NCI-H1105 (cell line): ENCODE measurements at places on chromosomes 3 and 15.

DNA sequence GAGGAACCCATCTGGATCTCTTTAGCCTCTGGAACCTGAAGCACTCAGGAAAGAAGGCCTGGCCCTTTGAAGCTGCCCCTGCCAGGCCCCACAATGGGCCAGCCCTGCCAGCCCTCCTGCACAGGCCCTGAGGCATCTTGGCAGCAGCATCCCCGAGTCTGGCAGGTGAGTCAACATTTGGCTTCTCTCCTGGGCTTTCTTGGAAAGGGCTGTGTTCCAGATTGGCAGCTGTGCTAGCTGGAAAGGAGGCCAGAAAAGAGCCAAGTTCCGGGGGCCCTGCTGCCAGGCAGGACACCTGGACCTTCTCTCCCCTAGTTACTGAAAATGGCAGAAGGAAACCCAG, 187.2 kb downstream of the SHQ1 start:
- DNase-seq, result peak; percentile 79

DNA sequence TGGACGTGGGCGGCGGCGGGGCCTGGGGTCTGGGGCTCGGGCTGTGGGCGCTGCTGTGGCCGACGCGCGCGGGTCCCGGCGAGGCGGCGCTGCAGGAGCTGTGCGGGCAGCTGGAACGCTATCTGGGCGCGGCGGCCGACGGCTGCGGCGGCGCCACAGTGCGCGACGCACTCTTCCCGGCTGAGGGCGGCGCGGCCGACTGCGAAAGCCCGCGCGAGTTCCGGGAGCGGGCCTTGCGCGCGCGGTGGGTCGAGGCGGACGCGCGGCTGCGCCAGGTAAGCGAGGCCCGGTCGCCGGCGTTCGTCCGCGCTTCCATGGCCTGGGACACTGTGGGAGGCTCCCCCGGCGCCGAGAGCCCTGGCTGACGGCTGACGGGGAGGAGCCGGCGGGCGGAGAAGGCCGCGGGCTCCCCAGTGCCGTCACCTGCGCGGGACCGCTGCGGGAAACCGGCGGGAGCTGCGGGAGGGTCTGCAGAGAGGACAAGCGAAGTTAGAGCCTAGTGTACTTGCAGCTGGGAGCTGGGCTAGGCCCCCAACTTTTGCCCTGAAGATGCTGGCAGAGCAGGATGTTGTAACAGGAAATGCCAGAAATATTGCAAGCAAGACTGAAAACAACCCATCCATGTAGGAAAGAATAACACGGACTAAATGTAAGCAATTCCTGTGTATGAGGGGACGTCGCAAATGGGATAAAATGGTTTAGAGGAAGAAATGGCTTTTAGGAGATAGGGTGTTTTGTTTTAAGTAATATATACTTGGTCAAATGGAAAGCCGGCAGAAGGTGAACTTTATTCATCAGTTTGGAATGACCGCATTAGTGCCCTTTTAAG, 847 bp downstream of the WHAMM start:
- DNase-seq, result no peak

GRCh38 chr3:45864760-45865519, 21.4 kb upstream of the CCR9 start:
- DNase-seq, result no peak

DNA sequence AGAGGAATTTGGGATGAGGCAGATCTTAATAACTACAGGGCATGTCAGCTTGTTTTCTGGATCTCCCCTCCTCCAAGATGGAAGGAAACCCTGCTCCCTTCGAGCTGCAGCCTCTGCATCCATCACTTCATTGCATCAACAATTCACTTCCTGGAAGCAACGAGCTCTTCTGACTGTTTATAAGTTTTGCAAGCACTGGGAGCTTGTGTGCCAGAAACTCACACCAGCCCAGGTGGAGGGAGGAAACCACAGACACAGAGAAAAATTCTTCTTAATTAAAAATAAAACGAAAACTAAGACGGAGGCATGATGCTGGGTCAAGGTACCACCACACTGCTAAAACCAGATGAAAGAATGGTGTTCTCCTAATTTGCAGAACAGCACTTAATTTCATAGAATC, 10.6 kb downstream of the LRIG1 start:
- DNase-seq, result no peak

- DNase-seq, result no peak
Measured at GRCh38 chr3:114624047-114624445, 330.2 kb downstream of the TIGIT start.

- DNase-seq, result no peak
Measured at GRCh38 chr3:24857945-24858344, 363.3 kb upstream of the THRB start.

GRCh38 chr3:72139316-72139715, 354.4 kb upstream of the PROK2 start:
- no peak for DNase-seq

GRCh38 chr3:26558257-26558656, 64.3 kb upstream of the LRRC3B start:
- DNase-seq, result no peak

DNA sequence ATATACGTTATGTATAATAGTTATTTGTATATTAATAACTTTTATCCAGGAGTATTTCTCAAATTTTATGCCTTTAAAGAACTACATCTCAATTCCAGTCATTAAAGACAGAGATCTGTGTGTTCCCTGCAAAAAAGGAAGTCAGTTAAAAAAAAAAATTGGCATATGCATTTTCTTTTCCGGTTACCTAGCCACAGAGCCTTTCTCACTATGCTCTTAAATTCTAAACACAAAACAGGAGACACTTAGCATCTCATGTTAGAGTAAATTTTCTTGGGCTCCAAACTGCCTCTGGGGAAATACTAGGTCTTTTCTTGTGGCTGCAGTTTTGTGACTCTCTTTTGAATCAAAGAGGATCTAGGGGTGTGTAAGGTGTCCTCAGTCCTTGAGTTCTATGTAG, 105.9 kb downstream of the KCNH8 start:
- DNase-seq, result no peak

GRCh38 chr15:101146118-101146702, 105.6 kb downstream of the CHSY1 start:
- no peak for DNase-seq

DNA sequence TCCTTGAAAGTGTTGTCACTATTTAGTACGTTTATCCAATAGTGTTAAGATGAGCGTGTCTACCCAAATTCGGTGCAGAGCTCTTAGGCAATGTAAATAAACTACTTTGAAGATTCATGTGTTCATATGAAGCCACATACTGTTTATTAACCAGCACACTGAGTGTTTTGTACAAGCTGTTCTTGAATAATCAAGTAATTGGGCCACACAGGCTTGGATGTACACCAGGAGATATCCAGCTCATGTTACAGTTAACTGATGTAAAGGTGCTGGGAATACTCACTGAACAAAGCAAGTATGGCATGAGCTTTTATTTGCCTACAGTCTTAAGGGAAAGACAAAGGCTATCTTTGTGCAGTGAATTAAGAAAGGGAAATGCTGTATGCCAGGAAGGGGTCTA, 632 bp upstream of the DHX36 start:
- DNase-seq, result no peak

GRCh38 chr3:51676102-51676640, 5.1 kb downstream of the TEX264 start:
- no peak for DNase-seq

DNA sequence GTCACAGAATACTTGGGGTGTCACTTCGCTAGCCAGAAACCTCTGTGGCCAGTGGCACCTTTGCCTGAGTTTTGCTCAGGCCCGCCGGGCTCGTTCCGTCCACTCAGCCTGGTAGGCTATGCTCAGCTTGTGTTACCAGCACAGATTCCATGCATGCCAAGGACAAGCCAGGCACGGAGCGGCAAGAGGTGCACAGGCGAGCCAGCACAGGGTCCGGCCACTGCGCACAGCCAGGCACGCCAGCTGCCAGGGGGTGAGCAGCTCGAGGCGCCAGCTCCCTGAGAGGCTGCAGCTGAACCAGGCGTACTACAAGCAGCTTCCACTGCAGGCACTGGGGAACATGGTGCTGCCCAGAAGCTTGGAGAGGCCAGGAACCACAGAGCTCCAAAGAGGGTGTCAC, 14.7 kb downstream of the PCYT1A start:
- no peak for DNase-seq

GRCh38 chr15:82397817-82398216, 31.8 kb upstream of the GOLGA6L9 start:
- no peak for DNase-seq

- DNase-seq, result no peak
Measured at GRCh38 chr3:5523125-5523524, 335.6 kb downstream of the EDEM1 start.

DNA sequence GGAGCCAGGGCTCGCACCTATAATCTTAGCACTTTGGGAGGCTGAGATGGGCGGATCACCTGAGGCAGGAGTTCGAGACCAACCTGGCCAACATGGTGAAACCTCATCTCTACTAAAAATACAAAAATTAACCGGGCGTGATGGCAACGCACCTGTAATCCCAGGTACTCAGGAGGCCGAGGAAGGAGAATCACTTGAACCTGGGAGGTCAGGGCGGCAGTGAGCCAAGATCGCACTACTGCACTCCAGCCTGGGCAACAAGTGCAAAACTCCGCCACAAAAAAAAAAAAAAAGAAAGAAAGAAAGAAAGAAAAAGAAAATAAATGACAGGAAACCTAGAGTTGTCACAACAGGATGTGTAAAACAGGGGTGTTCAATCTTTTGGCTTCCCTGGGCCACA, 3.0 kb upstream of the NMB start:
- no peak for DNase-seq

DNA sequence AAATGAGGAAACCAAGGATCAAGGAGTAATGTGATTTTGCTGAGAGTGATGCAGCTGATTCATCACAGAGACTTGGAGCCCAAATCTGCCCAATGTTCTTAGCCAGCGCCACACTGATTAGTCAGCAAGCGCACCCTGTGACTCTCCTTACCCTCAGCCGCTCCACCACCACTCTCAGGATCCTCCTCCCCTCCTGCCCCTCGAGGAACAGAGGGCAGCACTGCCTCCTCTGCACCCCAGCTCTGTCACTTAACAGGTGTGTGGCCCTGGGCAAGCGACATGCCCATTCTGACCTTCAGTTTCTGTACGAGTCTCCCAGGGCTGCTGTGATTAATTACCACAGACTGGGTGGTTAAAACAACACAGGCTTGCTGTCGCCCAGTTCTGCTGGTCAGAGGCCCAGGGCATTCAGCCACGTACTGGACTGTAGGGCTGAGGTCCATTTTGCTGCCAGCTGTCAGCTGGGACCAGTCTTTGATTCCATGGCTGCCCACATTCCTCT, 36.1 kb upstream of the HRH1 start:
- no peak for DNase-seq

GRCh38 chr3:35200056-35200455, 439.3 kb upstream of the ARPP21 start:
- no peak for DNase-seq

DNA sequence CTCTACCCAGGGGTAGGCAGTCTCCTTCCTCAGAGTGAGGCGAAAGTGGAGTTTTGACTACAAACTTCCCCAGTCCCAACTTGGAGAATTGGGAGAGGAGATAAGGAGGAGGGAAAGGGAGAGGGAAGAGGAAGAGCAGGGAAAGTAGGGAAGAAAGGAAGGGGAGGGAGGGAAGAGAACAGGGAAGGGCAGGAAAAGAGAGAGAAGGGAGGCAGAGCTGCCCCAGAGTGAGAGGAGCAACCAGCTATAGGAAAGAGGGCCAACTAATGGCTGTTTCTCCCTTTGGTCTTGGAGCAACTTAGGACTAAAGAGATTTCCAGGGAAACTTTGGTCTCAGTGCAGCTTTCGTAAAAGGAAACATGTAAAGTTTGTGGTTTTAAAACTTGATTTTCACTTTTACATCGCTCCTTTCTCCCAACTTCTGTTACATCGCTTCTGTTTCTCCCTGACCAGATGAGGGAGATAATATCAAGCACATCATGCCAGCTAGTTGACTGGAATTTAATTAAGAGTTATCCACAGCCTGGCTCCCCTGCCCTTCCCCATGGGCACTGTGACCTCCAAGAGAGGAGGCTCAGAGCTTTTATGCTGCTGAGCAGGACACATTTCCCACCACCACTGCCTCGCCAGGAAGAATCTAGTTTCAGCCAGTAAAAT, 1.4 kb downstream of the CA12 start:
- DNase-seq, result no peak

DNA sequence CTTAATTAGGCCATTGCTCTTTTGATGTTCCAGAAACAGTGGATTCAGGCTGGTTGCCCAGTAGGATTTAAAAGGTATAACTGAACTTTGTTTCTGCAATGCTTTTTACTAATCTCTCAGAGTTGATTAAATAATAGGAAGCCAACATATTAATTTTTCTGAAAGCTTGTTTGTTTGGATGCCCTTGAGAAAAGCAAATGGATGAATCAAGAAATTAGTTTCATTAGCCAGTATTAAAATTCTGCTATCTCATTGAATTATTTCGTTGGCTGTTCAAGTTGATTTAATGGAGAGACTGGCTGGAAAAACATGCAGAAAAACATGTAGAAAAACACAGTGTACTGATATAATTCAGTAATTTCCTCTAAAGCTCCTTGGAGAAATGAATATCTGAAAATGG, 178.9 kb upstream of the THRB start:
- no peak for DNase-seq

- no peak for DNase-seq
Measured at GRCh38 chr3:46674031-46674845, 19.2 kb downstream of the ALS2CL start.

GRCh38 chr15:64905119-64905831, 6.4 kb upstream of the ANKDD1A start:
- DNase-seq, result no peak

- DNase-seq, result no peak
Measured at GRCh38 chr3:59320080-59320479, 270.3 kb upstream of the CFAP20DC start.

GRCh38 chr15:51855612-51856011, 26.2 kb downstream of the TMOD3 start:
- no peak for DNase-seq

DNA sequence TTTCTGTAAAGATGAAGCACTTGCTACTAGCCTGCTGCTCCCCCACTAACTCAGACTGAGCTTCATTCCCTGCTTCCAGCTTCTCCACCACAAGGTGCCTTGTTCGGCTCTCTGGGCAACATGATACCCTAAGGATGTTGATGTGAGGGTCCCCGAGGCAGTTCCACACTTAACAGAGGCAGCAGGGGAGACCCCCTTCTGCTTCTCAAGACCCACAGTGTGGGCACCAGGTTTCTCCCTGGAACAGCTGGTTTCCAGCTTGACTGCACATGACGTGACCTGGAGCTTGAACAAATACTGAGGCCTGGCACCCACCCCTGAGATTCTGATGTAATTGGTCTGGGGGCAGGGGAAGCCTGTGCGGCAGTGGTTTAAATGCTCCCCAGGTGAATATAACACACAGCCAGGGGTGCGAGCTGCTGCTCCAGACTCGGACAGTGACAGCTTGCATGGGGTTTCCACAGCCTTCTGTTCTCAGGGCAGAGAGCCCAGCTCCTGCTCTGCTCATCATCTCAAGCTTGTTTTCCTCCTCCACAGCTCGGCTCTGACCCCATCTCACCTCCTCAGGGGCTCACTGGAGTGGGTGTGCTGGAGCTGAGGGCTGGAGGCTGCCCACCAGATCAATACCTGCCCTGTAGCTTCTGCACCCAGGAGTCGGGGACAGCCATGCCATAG, 95.0 kb upstream of the HACD2 start:
- DNase-seq, result no peak

- no peak for DNase-seq
Measured at GRCh38 chr3:41163421-41163820, 35.9 kb upstream of the CTNNB1 start.
